ENCODE measurements at places on chromosomes 11 and 22. TPM values are rescaled to one million over a fixed set of nuclear protein-coding genes. Genes with fewer than 3 reads are reported as not detected.

The BRD1 gene
- total RNA-seq: 55.5 TPM

DNA sequence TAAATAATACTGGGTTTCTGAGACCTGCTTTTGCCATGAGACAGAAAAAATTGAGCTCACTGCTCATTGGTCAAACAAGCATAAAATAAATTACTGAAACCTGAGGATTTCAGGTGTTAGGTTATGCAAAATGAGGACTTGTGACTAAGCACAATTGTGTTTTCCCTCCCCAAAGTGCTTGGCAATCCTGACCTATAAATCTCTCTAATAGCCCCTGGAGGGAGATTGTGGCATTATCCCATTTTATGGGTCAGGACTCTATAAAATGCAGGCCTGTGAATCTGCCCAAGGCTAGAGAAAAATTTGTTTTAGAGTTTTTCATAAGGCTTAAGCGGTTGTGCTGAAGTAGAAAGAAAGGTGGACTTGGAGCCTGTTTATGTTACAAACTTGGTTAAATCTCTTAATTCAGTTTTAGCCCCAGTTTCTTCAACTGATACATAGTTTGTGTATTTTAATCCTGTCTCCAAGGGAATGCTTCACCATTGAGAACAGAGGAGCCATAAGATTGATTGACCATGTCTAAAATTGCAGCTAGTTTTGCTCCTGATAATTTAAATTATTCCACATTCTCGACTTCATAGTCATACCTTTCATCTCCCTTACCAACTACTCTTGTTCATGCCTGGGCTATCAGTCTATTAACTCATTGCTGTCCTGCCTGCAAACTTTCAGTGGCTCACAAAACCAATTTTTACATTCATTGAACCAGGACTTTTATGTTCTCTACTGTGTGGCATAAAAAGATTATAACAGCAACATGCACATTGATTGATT, 63.6 kb upstream of the LRRC4C start:
- no peak for DNase-seq
- no peak overlapping the region for H3K4me3 ChIP-seq
- no peak overlapping the region for H3K27ac ChIP-seq
- H3K4me1 ChIP-seq: peaks cover 11% of the 10 kb centered on the region
- no peaks in the 10 kb centered on the region for H3K27me3 ChIP-seq
- H3K36me3 ChIP-seq: no peaks in the 10 kb centered on the region

DNA sequence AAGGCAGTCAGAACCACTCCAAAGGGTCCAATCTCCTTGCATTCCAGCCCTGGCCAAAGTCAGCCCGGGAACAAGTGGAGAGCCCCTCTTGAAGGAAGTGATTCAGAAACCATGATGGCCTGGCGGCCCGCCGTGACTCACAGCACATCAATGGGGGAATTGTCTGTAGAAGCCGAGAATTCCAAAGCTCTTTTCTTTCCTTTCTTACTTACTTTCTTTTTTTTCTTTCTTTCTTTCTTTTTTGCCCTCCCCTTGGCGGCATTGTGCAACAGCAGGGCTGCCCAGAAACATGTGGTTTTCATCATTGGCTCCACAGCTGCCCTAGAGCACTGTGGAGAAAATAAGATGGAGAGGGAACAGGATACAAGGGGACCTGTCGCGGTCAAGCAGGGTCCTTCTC, 140.2 kb upstream of the TIMP3 start:
- H3K36me3 ChIP-seq: no peaks in the 10 kb centered on the region
- peak; percentile 14 for DNase-seq
- H3K27me3 ChIP-seq: no peaks in the 10 kb centered on the region
- peaks cover 32% of the 10 kb centered on the region for H3K4me1 ChIP-seq

The VPS37C gene
- total RNA-seq: 25.8 TPM

GRCh38 chr22:20110359-20110985, 5.4 kb upstream of the RANBP1 start:
- peaks cover 9% of the 10 kb centered on the region for H3K36me3 ChIP-seq
- H3K4me1 ChIP-seq: peaks cover 11% of the 10 kb centered on the region
- H3K27me3 ChIP-seq: peaks cover 13% of the 10 kb centered on the region
- H3K27ac ChIP-seq: no peak overlapping the region

GRCh38 chr11:44758983-44759382, 32.2 kb downstream of the TSPAN18 start:
- H3K4me3 ChIP-seq: no peak overlapping the region
- H3K27me3 ChIP-seq: no peaks in the 10 kb centered on the region
- peaks cover 43% of the 10 kb centered on the region for H3K4me1 ChIP-seq
- no peak for DNase-seq
- peaks cover 13% of the 10 kb centered on the region for H3K36me3 ChIP-seq

The CARD16 gene
- total RNA-seq: not detected

The PACSIN3 gene
- 56.4 TPM for total RNA-seq

DNA sequence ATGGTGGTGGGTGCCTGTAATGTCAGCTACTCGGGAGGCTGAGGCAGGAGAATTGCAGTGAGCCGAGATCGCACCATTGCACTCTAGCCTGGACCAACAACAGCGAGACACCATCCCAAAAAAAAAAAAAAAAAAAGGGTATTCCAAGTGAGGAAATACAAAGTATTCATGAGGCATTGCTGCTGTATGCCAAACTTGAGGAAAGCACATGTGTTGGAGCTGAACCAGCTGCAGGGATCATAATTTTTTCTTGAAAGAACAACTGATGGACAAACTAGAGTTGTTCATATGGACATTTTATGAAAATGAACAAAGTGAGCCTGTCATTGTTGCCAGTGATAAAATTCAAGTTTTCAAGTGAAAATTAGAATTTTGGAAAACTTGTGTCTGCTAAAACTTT, 15.8 kb downstream of the MARK2 start:
- H3K4me1 ChIP-seq: peaks cover 33% of the 10 kb centered on the region
- DNase-seq: no peak
- peaks cover 4% of the 10 kb centered on the region for H3K36me3 ChIP-seq

GRCh38 chr11:1586699-1587098, 1.6 kb upstream of the KRTAP5-1 start:
- H3K27me3 ChIP-seq: peaks cover 36% of the 10 kb centered on the region
- no peak for DNase-seq
- H3K4me1 ChIP-seq: no peaks in the 10 kb centered on the region
- no peak overlapping the region for H3K4me3 ChIP-seq
- H3K36me3 ChIP-seq: no peaks in the 10 kb centered on the region

GRCh38 chr11:67060111-67060522, 3.5 kb downstream of the RHOD start:
- no peak overlapping the region for H3K27ac ChIP-seq
- H3K4me1 ChIP-seq: peaks cover 5% of the 10 kb centered on the region
- H3K4me3 ChIP-seq: no peak overlapping the region

The MUC2 gene
- not detected for total RNA-seq

DNA sequence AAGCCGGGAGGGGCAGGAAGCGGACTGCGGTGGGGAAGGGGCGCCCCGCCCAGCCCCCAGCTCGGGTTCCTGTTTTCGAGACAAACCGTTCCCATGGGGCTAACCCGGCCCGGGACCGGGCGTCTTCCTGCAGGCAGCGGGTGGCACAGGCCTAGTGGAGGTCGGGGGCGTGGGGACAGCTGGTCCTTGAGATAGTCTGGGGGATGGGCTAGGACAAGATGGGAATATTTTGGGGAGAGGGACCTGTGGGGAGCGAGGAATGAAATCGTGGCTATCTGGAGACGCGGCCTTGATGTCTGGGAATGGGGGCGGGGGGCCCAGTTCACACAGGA, 1.2 kb upstream of the RASGRP2 start:
- DNase-seq: no peak
- no peaks in the 10 kb centered on the region for H3K36me3 ChIP-seq
- H3K4me3 ChIP-seq: peak overlapping the region; percentile 75
- no peak overlapping the region for H3K27ac ChIP-seq

- H3K27ac ChIP-seq: no peak overlapping the region
- H3K36me3 ChIP-seq: no peaks in the 10 kb centered on the region
- no peak for DNase-seq
Measured at GRCh38 chr22:46546466-46547178, 9.2 kb upstream of the CELSR1 start.

DNA sequence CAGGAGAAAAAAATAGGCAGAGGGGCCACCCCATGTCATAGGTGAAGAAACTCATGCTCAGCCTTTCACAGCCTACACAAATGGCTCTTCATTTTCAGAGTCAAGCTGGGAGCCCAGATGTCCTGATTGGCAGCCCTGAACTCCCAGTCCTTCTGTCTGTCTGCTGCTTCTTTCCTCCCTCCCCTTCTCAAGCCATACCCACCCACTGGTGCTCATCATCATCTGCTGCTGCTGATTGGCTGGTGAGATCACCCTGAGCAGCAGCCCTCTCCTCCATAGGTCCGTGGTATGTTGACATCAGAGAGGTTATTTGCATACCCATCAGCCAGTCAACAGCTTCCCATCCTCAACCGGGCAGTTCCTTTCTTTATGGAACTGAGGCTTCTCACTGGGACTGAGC, 46.1 kb upstream of the PRDM11 start:
- peaks cover 47% of the 10 kb centered on the region for H3K27me3 ChIP-seq
- H3K27ac ChIP-seq: no peak overlapping the region
- peaks cover 8% of the 10 kb centered on the region for H3K4me1 ChIP-seq
- DNase-seq: no peak

- peaks cover 21% of the 10 kb centered on the region for H3K4me1 ChIP-seq
- no peak overlapping the region for H3K4me3 ChIP-seq
- DNase-seq: no peak
- H3K36me3 ChIP-seq: peaks cover 7% of the 10 kb centered on the region
Measured at GRCh38 chr11:75024068-75024449, 35.3 kb downstream of the NEU3 start.

The SLC1A2 gene
- 2.4 TPM for total RNA-seq

GRCh38 chr11:36775130-36775529, 177.1 kb upstream of the RAG2 start:
- H3K27ac ChIP-seq: no peak overlapping the region
- peaks cover 20% of the 10 kb centered on the region for H3K27me3 ChIP-seq

The OR2AG2 gene
- total RNA-seq: 0.25 TPM

- peaks cover 20% of the 10 kb centered on the region for H3K4me1 ChIP-seq
- H3K27ac ChIP-seq: no peak overlapping the region
- H3K4me3 ChIP-seq: no peak overlapping the region
- no peak for DNase-seq
Measured at GRCh38 chr11:12083380-12083779, 27.0 kb upstream of the MICAL2 start.

The YPEL1 gene
- total RNA-seq: 19.5 TPM

The RTN4R gene
- 19.0 TPM for total RNA-seq

DNA sequence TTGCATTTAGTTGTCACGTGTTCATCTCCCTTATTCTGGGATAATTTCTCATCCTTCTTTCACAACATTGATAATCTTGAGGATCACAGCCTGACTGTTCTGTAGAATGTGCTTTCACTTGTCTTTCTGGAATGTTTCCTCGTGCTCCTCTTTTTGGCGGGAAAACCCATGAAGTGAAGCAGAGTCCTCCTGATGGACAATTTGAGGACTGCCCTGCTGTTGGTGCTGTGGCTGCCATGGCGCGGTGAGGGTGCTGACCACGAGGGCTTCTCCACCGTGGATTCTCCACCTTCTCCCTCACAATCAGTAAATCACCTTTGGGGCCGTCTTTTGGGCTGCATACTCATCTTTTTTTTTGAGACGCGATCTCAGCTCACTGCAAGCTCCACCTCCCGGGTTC, 946.9 kb downstream of the BRD1 start:
- no peak overlapping the region for H3K4me3 ChIP-seq
- no peak for DNase-seq
- no peak overlapping the region for H3K27ac ChIP-seq
- peaks cover 3% of the 10 kb centered on the region for H3K36me3 ChIP-seq
- peaks cover 8% of the 10 kb centered on the region for H3K4me1 ChIP-seq

DNA sequence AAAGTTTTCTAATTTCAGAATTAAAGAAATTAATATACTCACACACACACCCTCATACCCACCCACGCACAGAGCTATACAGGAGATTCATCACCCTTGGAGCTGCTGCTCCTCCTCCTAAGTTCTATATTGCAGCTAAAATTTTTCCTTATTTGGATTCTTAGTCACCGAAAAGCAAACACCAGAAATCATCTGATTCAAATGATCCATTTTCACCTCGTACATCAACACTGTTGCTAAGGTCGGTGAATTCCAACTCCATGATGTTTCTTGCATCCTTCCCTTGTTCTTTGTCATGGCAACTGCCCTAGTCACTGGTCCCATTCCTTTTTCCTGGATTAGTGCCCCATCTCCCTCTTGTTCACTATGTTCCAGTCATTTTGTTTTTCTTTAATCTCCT, 286.2 kb downstream of the GRM5 start:
- DNase-seq: no peak
- no peak overlapping the region for H3K27ac ChIP-seq
- no peaks in the 10 kb centered on the region for H3K36me3 ChIP-seq
- no peaks in the 10 kb centered on the region for H3K4me1 ChIP-seq
- H3K27me3 ChIP-seq: peaks cover 2% of the 10 kb centered on the region
- H3K4me3 ChIP-seq: no peak overlapping the region

DNA sequence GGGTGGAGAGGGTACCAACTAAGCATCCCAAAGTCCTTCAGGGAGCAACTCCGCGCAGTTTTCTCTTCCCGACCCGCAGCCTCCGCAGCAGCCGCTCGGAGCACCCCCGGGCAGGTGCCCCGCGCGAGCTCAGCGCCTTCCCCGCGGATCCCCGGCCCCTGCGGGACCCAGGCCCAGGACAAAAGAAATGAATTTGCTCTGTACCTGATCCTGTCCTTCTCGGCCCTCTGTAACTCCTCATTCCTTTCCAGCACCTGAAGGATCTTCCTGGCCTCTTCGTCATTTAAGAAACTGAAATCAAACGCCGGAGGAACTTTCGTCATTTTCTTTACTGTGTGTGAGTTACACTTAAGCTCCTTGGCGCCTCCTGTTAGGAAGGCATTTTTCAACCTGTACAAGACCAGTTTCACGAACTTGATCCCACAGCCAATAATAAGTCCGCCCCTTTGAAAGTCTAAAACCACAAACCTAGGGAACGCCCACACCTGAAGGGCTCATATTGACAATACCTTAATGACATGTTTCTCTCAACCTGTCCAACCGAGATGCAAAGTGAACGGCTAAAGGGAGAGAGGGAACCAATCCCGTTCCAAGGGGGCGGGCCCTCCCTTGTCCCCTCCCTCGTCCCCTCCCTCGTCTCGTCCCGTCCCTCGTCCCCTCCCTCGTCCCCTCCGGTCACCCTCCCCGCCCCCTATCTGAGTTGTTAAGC, at the start of gene EXPH5:
Gene EXPH5 (minus strand): TSS at position 555 of the 709 bp plus-strand sequence. CDS start 232 bp downstream, at position 323.
- H3K4me1 ChIP-seq: peaks cover 22% of the 10 kb centered on the region
- no peaks in the 10 kb centered on the region for H3K36me3 ChIP-seq
- H3K27ac ChIP-seq: peak within 1 kb of the TSS; percentile 61
- H3K4me3 ChIP-seq: peak within 1 kb of the TSS; percentile 89
- peak; percentile 63 for DNase-seq

GRCh38 chr11:82889133-82890001, 10.9 kb downstream of the PRCP start:
- DNase-seq: no peak
- H3K27me3 ChIP-seq: no peaks in the 10 kb centered on the region
- no peaks in the 10 kb centered on the region for H3K36me3 ChIP-seq
- no peak overlapping the region for H3K4me3 ChIP-seq
